ENCODE measurements at places on chromosomes 3 and 15. TPM values are rescaled to one million over a fixed set of nuclear protein-coding genes. Genes with fewer than 3 reads are reported as not detected.

GRCh38 chr15:70475407-70475781 lies 288.0 kb downstream of the UACA start:
- no peak for DNase-seq

GRCh38 chr3:1235526-1236120 lies 142.8 kb downstream of the CNTN6 start:
- DNase-seq: no peak

GRCh38 chr15:96047255-96047931 lies 283.1 kb upstream of the NR2F2 start:
- DNase-seq: no peak

DNA sequence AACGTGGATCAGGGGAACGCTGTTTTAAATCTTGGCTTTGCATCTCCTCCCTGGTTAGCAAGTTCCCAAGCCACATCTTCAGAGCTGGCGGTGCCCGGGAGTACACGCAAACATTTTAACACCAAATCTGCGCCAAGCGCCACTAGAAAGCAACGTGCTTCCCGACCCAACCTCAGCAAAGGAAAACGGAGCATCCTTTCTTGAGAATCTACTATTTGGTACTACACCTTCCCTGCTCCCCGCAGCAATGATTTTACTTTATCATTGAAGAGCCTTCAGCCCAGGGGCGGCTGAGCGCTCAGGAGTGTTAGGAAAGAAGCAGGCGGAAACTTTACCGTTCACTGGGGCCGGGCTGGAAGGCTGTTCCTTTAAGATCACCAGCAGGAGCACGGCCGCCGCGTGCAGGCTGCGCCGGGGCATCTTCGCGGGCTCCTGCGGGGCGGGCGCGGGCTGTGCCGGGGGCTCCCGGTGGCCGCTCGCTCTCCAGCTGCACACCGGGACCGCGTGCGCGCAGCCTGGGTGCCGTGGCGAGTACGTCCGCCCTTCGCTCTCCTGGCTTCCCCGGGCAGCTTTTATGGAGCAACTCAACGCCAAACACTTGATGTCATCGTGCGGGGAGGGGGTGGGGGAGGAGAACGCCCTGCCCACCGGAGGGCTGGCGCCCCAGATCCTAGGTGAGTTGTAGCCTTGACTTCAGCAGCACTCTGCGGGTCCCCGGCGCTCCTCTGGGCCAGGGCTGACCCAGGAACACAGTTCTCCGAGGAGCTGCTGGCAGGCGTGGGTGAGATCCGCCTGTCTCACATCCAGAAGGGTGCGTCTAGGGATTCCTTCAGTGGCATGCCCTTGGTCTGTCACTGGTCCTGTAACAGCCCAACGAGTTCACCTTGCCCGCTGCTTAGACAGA lies at the start of gene CA12:
Gene CA12 (minus strand): TSS at position 546 of the 904 bp plus-strand sequence. CDS start 126 bp downstream, at position 420.
- peak; percentile 50 for DNase-seq

GRCh38 chr3:187706971-187707370 lies 4.6 kb upstream of the RTP2 start:
- no peak for DNase-seq

GRCh38 chr3:47908744-47909143 lies 105.8 kb downstream of the DHX30 start:
- no peak for DNase-seq

DNA sequence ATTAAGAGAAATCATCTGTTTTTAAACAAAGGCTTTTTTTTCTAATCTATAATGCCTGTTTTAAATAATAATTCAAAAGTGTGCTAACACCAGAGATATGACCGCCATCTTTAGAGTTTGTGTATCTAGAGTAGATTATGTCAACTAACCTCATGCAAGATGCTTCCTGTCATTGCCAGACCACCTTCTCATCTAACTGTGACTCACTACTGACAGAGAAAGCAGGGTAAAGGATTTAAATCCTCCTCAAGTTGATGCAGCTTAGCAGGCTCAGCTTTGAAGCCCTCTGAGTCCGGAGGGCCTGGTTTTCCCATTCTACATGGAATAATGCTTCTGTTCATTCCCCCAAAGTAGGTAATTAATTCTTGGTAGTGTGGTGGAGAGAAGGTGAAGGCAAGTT lies 108.5 kb downstream of the ECT2 start:
- no peak for DNase-seq

- no peak for DNase-seq
Observed at GRCh38 chr3:189631409-189631808, 220 bp downstream of the TP63 start.

DNA sequence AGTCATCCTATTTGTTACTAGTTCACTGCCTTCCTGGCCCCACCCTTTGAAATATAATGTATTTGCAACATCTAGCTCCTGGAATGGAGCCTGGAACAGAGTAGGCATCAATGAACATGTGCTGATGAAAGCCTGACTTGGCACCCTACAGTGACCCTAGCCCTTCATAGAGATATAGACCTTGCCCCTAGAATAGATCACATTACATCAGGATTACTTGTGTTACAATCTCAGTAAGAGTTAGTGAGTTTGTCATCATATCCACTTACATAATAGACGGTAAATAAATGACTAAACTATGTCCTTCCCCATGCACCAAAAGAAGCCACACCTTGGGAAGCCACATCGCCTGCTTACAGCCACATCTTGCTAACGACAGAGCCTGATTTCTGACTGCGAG lies 110.5 kb upstream of the WNT5A start:
- DNase-seq: peak; percentile 62

DNA sequence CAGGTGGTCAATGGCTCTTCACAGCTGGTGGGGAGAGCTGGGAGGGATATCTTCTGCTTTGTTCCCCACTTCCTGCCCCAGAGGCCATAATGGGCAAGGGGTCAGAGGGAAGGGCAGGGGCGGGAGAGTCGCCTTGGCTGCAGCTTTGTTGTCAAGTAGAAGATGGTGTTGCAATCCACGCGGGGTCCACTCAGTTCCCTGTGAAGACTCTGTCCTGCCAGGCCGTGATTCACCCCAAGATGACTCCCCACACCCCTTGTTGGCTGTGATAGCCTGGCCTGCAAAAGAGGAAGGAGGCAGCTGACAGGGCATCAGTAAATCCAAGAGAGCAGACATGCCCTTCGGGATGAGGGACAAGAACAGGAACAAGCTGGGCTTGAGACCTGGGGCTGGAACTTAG lies 6.9 kb downstream of the GALNT15 start:
- DNase-seq: no peak

DNA sequence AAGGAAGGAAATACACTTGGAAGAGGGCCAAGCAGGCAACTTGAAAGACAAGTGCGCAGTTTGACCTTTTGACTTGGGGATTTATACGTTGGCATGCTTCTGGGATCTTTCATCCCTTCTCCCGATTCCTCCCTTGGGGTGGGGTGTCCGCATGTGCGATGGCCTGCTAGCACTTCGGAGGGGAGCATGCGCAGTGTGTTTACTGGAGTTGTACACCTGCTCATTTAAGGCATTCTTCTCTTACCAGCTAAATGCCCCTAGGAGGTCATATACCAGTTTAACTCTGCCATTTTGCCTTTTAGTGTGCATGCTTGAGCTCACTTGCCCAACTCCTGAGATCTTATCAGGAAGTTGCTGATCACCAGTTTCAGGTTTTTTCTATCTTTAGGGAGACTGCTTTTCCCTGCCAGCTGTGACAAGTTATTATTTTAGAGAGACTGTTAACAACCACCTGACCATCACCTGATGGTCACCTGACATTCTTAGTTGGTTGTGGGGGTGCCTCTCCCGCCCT lies 63.5 kb downstream of the BFSP2 start:
- DNase-seq: no peak

DNA sequence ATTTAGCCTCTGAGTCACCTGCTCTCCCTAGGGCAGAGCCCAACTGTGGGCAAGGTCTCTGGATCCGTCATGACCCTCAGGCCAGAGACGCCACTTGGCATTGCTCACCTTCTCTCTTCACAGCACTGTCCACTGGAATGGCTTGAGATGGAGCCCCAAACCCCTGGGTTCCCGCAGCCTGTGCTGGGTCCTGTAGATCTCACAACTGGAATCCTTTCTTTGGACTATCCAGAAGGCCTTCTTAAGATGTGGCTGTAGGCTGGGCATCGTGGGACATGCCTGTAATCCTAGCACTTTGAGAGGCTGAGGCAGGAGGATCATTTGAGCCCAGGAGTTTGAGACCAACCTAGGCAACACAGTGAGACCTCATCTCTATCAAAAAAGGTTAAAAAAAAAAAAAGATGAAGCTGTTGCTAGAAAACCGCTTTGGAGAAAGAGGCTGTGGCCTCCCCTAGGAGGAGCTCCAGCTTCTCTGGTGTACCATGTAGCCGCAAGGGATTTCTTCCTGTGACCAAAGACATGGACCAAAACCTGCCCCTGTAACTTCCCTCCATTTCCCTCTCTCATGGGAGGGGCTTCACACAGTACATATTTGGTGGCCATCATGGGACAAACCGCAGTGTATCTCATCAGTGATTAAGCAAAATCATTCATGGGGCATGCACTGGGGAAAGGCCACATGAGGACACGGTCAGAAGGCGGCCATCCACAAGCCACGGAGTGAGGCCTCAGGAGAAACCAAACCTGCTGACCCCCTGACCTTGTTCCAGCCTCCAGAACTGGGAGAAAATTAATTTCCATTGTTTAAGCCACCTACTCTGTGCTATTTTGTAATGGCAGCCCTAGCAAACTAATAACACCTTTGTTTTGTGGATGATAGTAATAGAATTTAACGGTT lies 23.3 kb upstream of the BUB1B start:
- DNase-seq: no peak

GRCh38 chr15:92541291-92542200 lies 114.0 kb downstream of the FAM174B start:
- no peak for DNase-seq

- DNase-seq: peak; percentile 96
Observed at GRCh38 chr3:11002371-11002807, 9.8 kb downstream of the SLC6A1 start.

DNA sequence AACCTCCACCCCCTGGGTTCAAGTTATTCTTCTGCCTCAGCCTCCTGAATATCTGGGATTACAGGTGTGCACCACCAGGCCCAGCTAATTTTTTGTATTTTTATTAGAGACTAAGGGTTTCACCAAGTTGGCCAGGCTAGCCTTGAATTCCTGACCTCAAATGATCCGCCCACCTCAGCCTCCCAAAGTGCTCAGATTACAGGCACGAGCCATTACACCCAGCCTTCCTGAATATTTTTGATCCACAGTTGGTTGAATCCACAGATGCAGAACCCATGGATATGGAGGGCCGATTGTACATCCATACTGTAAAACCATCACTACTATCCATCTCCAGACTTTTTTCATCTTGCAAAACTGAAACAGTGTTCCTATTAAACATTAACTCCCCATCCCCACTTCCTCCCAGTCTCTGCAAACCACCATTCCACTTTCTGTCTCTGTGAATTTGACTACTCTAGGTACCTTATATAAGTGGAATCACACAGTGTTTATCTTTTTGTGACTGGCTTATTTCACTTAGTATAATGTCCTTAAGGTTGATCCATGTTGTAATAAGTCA lies 8.2 kb upstream of the TMEM62 start:
- DNase-seq: no peak

- DNase-seq: no peak
Observed at GRCh38 chr3:124510290-124510689, 220.0 kb upstream of the UMPS start.

DNA sequence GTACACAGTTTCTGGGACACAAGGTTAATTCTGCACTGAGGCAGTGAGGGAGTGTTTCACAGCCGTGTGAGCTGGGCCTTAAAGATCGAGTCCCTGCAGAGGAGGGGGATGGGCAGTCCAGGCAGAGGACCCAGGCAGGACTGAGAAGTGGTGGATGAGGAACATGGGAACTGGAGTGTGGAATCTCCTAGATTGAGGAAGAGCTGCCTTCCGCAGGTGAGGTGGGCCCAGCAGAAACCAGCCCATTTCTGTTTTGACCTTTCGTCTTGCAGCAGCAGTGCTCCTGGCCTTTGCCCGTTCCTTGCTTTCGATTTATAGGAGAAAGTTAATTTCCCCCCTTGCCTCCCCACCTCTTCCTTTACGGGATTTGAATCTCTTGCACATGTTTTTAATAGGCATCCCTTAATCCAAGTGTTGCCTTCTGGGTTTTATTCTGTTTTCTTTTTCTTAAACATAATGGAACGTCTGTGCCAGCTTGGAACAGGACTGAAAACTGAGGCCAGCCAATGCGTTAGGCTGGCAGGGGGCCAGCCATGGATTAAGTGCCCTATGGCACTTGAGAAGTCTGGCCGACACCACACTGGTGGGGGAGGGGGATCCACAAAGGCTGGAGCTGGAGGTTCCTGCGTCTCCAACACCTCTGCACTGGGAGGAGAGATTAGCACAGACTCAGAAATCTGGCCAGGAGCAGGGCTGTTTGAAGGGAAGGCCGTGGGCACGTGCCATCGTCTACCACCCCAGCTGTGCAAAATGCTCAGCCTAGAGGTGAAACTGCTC lies 78.1 kb downstream of the AAGAB start:
- DNase-seq: no peak

- DNase-seq: peak; percentile 73
Observed at GRCh38 chr3:30625541-30626438, 19.4 kb downstream of the TGFBR2 start.

DNA sequence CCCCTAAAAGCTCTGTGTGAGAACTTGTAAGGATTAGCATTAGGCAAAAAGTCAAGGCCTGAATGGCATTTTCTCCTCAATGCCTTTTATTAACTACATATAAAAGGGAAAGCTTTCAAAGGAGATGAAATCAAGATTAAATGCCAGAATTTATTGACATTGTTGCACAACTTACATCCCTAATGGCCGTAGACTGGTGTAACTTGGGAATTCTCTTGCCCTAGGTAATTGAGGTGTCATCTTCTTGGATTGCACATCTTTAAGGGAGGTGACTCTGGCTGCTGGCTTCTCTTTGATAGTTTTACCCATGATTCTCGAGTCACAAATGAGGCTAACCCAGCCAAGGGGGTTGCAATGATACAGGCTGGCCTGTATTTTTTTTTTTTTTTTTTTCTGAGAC lies 249.1 kb downstream of the TBL1XR1 start:
- no peak for DNase-seq

- no peak for DNase-seq
Observed at GRCh38 chr3:172808969-172809546, 58.5 kb downstream of the ECT2 start.

DNA sequence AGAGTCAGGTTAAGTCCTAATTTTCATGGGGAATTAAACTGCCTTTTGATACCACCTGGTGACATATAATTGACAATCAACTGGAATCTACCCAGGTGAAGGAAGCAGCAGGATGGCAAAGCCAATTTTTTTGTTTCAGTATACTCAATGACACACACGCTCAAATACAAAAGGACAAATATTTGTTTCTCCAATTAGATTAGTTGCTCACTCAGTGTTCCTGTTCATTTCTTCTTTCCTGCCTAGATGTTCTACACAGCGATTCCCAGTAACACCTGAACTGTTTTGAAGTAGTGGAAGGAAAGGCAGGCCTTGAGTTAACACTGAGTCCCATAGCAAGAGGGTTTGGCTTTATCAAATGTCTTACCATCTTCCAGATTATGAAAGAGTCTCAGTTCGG lies 157.5 kb downstream of the PDZRN3 start:
- no peak for DNase-seq

- peak; percentile 58 for DNase-seq
Observed at GRCh38 chr3:15051531-15051930, 13.6 kb downstream of the MRPS25 start.

- no peak for DNase-seq
Observed at GRCh38 chr3:126212250-126212619, 31.8 kb upstream of the ALDH1L1 start.

Gene SPINT1
- total RNA-seq: 1.6 TPM

Gene EDEM1
- 81.1 TPM for total RNA-seq

Gene ISLR2
- 0.30 TPM for total RNA-seq

Gene ALPK3
- 2.7 TPM for total RNA-seq

Gene ADGRG7
- total RNA-seq: 17.0 TPM

Gene FILIP1L
- total RNA-seq: 0.93 TPM

Gene CIAO2A
- 70.2 TPM for total RNA-seq

Gene LYZL4
- total RNA-seq: not detected

Gene RAB27A
- total RNA-seq: 16.7 TPM

Gene AHSG
- 763 TPM for total RNA-seq

Gene CA12
- 0.28 TPM for total RNA-seq

Gene GPR171
- total RNA-seq: 0.73 TPM
